CD4-positive, alpha-beta T cell treated with Interleukin-10 for 1 hour (primary cell): ENCODE measurements at places on chromosomes 7 and 10.
A peak's percentile ranks its signal among the peaks of the same experiment; 100 is the strongest.

- no peak for DNase-seq
Observed at GRCh38 chr10:76169246-76169645, 737.8 kb downstream of the LRMDA start.

GRCh38 chr10:92691591-92692079 is 1.9 kb downstream of the HHEX start:
- DNase-seq: no peak

DNA sequence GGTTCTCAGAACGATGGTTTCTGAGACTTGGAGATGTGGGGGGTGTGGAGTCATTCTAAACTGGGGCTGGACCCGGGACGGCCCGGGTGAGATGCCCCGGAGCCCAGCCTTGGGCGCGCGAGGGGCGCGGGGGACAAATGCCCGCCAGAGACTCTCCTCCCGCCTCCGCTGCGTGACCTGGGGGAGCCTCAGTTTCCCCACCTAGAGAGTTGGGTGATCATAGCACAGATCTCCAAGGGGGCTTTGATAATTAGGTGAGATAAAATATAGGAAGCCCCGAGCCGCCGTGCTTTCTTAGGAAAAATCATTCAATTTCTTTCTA is 658 bp upstream of the FZD8 start:
- no peak for DNase-seq

DNA sequence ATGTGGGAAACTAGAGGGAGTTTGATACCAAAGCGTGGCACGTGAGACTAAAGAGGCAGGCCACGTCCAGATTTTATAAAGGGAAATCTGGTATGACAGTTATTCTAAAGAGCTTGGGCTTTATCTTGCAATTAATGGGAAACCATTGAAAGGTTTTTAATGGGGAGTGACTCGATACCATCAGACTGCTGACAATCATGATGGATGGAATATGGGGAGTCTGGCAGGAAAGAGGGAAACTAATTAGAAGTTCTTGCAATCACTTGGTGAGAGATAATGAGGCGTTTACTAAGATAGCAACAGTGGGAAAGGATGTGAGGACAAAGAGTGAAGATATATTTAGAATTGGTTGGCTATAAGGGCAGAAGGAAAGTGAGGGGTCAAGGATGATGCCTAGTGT is 94.0 kb downstream of the MBL2 start:
- no peak for DNase-seq

DNA sequence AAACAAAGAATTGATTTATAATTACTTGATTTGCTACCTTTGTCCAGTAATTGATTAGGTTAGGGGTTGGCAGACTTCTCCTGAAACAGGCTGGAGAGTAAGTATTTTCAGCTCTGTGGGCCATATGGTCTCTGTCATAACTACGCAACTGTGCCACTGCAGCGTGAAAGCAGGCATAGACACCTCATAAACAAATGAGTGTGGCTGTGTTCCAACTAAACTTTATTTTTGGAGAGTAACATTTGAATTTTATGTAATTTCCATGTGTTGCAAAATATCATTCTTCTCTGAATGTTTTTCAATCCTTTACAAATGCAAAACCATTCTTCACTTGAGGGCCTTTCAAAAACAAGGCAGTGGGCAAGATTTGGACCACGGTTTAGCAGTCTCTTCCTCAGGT is 76.9 kb downstream of the GALNT17 start:
- no peak for DNase-seq

DNA sequence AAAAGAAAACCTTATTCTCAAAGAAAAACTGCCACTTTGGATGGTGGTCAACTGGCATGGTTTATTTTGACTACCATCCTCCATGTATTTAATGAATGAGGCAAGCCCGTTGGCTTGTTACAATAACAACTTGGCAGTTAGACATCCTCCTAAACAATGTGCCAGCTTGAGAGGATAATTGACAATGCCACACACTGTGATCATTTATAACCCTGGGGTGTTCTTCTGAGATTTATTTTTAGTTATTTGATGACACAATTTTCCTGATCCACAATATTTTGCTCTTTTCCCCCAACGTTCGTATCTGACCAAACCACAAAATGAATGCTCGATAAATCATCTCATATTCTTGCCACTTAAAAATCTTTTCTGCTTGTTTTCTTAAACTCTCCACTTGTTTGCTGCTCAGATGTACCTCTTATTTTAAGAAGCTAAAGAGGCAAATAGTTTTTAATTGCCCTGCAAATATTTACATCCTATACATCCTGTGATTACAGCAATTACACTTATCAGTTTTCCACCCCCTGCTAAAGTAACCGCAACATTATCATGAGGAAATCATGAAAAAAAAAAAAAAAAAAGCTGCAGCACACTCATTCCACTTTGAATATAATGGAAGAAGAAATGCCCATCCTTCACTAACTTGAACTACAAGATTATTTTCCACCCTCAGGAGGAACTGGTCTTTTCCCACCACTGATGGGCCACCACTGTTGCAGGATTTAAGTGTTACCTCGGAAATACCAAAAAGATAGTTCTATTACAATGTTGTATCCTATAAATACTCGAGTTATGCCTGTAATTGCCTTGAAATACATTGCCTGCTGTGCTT is 119.9 kb downstream of the MBL2 start:
- DNase-seq: no peak

DNA sequence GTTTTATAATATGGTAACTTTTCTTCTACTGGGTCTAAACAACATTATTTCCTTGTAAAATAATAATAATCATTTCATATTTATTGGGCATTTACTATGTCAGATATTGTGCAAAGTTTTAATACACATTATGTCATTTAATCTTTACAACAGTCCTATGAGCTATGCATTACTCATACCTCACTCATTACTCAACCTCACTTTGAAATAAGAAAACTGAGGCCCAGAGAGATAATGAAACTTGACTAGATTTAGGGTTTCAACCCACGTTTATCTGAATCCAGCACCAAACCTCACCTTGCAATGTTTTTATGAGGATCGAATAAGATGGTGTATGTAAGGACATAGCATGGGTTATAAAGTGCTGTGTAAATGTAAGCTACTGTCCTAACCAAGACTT is 153.2 kb upstream of the SLC13A1 start:
- no peak for DNase-seq

- DNase-seq: no peak
Observed at GRCh38 chr10:90167174-90168064, 466.0 kb downstream of the KIF20B start.

DNA sequence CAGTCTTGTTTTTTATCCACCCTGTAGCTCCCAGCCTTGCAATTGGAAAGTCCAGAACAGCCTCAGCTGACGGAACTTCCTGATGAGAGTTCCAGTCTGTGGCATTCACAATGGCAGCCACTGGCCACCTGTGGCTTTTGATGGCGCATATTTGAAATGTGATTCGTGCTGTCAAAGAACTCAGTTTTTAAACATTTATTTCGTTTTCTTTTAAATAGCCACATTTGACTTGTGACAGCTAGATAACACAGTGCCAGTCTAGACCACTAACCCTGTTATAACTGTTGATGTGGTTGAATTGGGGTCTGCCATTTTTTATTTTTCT is 97.3 kb downstream of the INPP5A start:
- DNase-seq: no peak

DNA sequence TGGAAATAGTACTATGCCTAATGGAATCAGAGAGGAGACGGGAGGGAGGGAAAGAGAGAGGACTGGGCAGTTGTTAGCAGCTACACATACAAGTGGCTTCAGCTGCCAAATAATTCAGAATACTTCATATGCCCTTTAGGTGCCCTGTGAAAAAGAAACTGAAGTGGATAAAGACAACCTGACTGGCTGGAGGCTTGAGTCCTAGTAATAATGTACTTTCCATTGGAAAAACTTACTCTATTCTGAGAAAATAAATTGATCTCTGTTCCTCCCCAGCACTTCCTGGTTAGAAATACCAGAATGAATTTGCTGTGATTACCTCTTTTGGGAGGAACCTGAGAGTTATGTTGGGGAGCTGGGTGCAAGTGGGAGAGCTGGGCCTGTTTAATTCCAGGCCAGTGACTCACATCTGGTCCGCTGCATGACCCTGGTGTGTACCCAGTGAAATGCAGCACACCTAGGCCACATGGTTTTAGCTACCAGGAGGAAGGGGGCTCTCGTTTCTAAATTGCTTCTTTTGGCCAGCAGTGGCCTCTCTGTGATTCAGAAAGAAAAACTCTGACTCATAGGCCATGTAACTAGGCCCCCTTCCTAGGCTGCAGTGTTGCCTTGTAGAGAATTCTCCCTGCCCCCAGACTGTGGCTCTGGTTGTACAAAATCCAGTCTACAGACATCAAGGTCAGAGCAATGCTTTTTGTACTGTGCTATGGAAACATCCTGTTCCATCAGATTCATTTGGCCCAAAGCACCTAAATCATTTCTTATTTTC is 6.5 kb downstream of the AGFG2 start:
- no peak for DNase-seq

- no peak for DNase-seq
Observed at GRCh38 chr7:80932536-80932935, 13.7 kb upstream of the SEMA3C start.

DNA sequence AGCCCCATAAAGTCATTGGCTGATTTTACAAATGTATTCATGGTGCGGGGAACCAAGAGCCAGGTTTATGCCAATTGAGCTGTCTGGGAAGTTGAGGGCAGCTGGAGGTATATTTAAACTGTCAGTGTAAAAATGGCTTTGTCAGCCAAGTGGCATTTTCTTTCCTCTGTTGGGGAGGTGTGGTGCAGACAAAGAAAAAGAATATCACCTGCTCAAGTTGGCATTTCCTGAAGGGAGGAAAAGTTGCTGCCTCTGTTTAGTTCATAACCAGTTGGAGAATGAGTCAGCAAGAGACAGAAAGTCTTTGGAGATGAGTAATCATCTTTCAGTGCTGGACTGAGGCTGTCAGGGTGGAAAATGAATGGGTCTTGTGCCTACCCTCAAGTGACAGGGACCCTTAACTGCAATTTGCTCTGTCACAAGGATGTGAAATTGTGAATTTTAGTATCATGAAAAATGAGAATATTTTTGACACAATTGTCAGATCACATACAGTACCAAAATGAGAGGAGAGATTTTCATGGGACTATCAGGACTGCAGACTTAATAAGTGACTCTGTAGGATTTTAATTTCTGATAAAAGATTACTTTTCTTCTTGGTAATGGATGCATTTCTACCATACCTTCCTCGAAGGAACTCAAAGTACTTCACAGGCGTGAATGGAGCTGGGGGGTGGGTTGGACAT is 137.3 kb downstream of the ANLN start:
- DNase-seq: no peak

DNA sequence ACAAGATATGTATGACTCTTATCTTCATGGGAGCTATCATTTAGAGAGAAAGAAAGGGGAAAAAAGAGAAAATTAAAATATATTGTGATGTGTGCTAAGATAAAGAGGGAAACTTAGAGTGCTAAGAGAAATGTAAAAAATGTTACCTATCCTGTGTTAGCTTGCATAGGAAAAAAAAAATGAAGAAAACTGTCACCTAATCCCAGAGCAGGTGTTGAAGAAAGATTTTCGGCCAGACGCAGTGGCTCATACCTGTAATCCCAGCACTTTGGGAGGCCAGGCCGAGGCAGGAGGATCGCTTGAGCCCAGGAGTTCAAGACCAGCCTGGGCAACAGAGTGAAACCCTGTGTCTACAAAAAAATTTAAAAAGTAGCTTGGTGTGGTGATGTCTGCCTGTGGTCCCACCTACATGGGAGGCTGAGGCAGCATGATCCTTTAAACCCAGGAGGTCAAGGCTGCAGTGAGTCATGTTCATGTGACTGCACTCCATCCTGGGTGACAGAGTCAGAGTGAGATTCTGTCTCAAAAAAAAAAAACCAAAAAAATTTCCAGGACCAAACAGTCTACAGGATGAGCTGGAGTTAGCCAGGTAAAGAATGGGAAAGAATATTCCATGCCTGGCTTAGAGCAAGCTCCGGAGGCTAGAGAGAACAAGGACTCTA is 2.4 kb upstream of the MKLN1 start:
- DNase-seq: no peak

- peak; percentile 37 for DNase-seq
Observed at GRCh38 chr7:8143151-8143874, 118.7 kb downstream of the ICA1 start.

DNA sequence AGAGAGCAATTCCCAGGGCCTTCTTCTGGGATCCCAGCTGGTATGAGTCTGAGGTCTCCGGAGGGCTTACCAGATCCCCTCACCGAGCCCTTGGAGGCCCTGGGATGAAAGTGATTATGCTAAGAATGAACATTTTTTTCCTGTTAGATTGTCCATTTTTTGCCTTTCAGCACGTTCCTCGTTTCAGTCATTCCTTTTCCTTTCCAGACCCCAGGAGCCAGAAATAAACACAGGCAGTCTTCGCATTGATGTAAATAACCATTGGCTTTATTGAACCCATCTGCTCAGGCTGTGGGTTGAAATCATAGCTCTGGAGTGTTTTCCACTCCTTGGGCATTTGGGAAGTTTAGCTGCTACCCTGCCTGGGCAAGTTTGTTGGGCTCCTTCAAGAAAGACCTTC is 320.9 kb upstream of the AUTS2 start:
- no peak for DNase-seq

- no peak for DNase-seq
Observed at GRCh38 chr10:21314906-21315644, 210.4 kb downstream of the SKIDA1 start.

- no peak for DNase-seq
Observed at GRCh38 chr10:72764151-72764550, 72.2 kb downstream of the MCU start.

DNA sequence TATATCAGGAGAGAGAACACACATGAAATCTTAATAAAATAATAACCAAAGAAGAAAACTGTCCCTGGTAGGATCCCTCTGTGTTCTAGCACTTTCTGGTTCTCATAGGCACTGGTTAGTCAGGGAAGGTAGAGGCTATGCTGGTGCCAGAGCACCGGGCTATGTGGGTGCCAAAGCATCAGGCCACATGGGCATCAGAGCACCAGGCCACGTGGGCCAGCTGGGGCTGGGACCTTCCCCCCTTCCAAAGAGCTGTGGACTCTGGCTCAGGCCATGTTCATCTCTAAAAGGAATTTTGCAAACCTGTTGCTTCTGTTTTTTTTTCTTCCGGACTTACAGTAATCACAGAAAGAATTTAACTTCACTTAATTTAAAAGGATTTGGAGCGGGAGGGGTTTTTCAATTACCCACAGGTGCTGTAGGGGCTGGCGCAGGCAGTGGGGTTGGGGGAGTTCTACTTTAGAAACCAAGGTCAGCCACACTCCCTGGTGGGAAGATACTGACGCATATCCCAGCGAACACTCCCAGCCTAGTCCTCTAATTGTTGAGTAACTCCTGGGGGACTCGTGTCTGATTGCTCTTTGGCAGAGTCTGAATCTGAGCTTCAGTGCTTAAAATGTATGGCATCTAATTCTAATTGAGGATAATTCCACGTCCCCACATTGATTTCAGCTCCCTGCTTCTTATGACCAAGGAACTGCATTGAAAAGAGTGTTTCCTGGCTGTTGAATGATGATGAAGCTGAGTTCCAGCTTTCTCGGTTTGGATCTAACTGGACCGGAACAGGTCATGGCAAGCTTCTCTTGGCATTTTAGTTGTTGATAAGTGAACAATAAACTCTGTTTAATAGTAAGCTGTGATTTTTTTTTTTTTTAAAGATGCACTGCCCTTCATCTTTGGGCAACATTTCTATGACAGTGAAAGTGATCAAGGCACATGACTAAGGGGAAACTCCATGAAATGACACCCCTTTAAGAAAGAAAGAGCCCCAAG is 110.7 kb upstream of the FZD8 start:
- DNase-seq: no peak

GRCh38 chr10:51892965-51893658 is 193.7 kb upstream of the CSTF2T start:
- no peak for DNase-seq
